ENCODE measurements at places on chromosomes 1 and 21. TPM values are rescaled to one million over a fixed set of nuclear protein-coding genes. Genes with fewer than 3 reads are reported as not detected.

- H3K27ac ChIP-seq = no peak overlapping the region
- H3K4me1 ChIP-seq = no peaks in the 10 kb centered on the region
- DNase-seq = no peak
- peaks cover 17% of the 10 kb centered on the region for H3K27me3 ChIP-seq
- H3K4me3 ChIP-seq = no peak overlapping the region
These were observed 186.9 kb downstream of the RRAGC start for GRCh38 chr1:38672692-38673091.

DNA sequence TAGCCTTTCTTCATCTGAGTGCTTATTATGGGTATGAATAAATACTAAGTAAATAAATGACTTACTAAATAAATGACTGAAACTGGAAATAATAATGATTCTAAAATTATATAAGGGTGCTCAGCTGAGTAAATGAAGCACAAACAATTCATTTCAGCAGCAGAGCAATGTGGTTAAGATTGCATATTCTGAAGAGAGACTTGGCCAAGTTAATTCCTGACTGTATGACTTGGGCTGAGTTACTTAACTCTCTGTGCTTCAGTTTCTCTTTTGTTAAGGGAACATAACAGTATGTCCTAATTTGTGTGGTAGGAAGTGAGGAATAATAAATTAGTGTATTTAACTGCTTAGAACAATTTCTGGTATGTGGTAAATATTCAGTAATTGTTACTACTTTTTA is 19.1 kb downstream of the AGL start:
- peaks cover 2% of the 10 kb centered on the region for H3K36me3 ChIP-seq
- H3K4me1 ChIP-seq = no peaks in the 10 kb centered on the region
- DNase-seq = no peak
- no peak overlapping the region for H3K27ac ChIP-seq

GRCh38 chr1:111140680-111140967 is 601 bp downstream of the CEPT1 start:
- peak overlapping the region; percentile 95 for H3K4me3 ChIP-seq
- H3K27ac ChIP-seq = peak overlapping the region; percentile 33
- H3K36me3 ChIP-seq = peaks cover 14% of the 10 kb centered on the region
- peaks cover 53% of the 10 kb centered on the region for H3K4me1 ChIP-seq
- DNase-seq = no peak

DNA sequence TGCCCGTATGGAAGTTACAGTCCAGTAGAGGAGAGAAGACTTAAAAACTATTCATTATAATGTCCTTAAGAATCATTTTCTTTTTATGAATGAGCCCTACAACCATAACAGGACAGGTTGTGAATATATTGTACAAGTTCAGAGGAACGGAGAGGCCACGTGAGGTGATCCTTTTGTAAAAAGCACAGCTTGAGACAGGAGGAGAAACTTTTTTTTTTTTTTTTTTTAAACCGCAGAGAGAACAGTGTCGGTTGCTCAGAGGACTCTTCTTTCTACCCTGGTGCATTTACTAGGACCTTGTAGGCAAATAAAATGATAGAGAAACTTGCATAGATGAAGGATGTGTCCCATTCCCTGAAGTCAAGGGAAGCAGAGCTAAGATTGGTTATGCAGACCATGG is 32.1 kb downstream of the DYRK1A start:
- DNase-seq = peak; percentile 32
- peaks cover 24% of the 10 kb centered on the region for H3K36me3 ChIP-seq
- H3K27me3 ChIP-seq = no peaks in the 10 kb centered on the region
- peaks cover 84% of the 10 kb centered on the region for H3K4me1 ChIP-seq
- H3K27ac ChIP-seq = peak overlapping the region; percentile 14

The AGL gene
- 18.3 TPM for total RNA-seq
